ENCODE measurements at places on chromosomes 3 and 15. TPM values are rescaled to one million over a fixed set of nuclear protein-coding genes. Genes with fewer than 3 reads are reported as not detected.
A peak's percentile ranks its signal among the peaks of the same experiment; 100 is the strongest.

GOLGA6B gene
- not detected for total RNA-seq

RAB27A gene
- total RNA-seq = 7.7 TPM

TM6SF1 gene
- 17.4 TPM for total RNA-seq

SSUH2 gene
- not detected for total RNA-seq

GRCh38 chr3:170228093-170228766 lies 6.0 kb downstream of the PRKCI start:
- DNase-seq = no peak

ZNF860 gene
- 2.2 TPM for total RNA-seq

DNA sequence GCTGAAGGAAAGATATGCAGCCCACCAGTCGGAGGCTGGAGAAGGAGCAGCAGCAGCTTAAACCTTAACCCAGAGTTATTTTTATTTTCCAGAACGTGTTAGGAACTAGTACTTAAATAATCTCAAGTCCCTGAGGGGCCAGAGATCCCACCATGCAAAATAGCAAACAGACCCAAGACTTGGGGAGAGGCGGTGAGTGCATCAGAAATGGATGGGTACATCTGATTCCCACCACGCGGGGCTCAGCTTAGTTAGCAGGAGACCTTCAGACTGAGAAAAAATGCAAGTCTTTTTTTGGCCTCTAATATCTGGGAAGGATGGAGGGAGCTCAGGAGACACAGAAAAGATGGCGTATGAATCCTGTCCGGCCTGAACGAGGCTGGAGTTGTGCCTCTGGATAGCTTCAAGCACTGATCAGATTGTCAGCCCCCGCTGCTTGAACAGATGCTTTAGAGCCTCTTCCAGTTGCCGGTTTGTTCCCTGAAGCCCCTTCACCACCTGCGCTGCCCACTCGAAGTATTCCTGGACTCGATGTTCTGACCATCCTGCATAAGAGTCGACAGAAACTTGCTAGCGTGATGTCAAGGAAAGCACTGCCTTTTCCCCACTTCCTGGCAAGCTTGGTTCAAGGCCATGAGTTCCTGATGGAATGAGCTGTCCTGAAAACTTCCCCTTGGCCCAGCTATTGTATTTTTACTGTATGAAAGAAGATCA lies 1.3 kb downstream of the HDDC3 start:
- no peak for DNase-seq

DNA sequence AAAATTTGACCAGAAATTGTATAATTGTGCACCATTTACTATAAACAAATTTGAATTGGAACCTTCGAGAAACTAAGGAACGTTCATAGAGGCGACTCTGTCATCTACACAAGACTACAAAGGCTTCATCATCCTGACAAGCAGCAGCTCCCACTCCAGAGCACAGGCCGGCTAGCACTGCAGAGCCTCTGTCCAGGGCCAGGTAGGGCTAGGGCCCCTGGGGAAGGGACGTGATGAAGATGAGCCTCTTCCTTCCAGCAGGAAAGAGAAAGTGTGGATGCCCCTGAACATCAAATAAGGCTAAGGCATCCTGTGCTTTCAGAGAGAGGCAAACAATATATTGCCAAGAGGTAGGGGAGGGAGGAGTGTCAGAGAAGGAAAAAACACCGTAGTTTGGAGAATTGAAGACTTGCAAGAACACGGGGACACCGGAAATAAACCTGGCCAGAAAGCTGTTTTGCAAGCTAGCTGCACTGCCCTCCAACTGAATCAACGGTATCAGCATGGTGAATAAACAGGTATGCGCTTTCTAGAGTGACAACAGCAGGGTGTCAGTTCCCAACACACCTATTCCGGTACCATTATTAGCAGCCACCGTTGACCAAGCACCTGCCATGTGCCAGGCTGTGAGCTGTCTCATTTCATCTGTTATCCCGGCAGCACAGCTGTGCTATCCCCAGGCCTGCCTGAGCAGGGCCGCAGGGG lies 12.4 kb downstream of the XXYLT1 start:
- no peak for DNase-seq

DNA sequence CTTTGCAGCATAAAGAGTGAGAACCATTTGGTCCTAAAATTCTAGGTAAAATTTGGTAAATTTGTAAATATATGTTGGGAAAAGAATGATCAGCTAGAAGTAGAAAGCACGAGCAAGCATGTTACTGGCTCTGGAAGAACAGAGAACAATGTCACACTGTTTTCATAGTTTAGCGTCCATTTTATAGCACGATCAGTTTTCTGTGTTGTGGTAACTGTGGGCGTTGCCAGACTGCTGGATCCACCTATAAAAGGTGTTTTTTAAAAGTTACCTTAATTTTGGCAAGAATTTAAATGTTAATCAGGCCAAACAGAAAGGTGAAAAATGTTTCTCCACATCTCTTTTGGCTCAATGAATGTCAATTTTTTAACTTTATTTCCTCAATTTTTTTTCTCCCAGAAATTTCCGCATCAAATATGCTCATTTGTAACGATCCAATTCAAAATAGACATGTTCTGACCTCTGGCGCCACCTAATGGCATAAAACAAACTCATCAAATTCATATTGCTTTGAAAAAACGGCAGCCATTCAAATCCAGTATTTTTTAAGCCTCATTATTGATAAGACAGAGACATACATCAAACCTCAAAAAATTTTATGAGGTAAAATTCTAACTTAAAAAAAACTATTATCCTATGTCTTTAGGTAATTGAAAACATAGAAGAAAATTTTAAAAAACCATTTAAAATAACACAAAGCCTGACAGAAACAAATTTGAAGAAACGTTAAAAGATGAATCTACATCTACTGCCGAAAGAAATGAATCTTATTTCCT lies 5.5 kb upstream of the GP5 start:
- DNase-seq = no peak

WWTR1 gene
- 50.4 TPM for total RNA-seq

GRCh38 chr3:31815631-31816440 lies 165.2 kb downstream of the OSBPL10 start:
- DNase-seq = no peak

DNA sequence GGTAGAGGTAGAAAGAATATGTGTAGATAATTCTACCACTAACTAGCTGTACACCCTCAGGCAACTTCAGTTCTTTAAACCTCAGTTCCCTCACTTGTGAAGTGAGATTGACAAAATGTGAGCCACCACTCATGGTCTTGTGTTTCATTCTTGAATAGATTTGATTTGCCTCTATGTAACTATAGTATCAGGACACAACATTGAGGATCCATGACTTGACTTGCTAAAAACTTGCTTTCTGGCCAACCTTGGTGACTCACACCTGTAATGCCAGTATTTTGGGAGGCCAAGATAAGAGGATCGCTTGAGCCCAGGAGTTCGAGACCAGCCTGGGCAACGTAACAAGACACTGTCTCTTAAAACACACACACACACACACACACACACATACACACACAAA lies 115.8 kb upstream of the FLNB start:
- no peak for DNase-seq

DNA sequence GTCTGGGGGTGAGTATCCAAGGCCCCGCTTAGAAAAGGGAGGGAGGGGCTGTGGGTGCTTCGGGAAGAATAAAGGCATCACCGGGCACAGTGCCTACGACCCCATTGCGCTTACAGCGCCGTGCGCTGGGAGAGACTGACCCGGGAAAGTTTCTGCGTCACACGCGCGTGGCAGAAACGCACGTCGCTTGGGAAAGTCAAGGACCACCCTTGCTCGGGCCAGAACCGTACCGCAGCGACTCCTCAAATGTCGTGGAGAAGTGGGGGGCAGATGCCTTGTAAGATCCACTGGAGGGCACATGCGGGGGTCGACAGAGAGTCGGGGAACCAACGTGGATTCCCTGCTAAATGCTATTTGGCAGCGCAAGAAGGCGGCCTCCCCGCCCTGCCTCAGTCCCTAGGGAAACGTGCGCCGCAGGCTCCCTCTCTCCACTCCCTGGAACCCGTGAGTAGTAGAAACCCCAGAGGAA lies 2.4 kb downstream of the ADAMTS9 start:
- DNase-seq = no peak

GRCh38 chr3:115808816-115809215 lies 185.5 kb downstream of the GAP43 start:
- no peak for DNase-seq

DNA sequence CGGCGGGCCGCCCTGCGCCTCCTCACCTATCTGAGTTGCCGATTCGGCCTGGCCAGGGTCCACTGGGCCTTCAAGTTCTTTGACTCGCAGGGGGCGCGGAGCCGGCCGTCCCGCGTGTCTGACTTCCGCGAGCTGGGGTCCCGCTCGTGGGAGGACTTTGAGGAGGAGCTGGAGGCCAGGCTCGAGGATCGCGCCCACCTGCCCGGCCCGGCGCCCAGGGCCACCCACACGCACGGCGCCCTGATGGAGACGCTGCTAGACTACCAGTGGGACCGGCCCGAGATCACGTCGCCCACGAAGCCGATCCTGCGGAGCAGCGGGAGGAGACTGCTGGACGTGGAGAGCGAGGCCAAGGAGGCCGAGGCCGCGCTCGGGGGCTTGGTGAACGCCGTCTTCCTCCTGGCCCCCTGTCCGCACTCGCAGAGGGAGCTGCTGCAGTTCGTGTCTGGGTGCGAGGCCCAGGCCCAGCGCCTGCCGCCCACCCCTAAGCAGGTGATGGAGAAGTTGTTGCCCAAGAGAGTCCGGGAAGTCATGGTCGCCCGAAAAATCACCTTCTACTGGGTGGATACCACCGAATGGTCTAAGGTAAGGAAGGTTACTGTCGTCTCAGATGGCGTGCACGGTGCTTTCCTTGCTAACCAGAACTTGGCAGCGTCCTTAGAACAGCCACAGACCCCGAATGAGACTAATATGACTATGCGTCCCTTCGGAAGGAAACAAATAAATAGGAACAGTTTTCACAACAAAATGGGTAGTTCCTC lies 567 bp downstream of the TICRR start:
- DNase-seq = no peak

DNA sequence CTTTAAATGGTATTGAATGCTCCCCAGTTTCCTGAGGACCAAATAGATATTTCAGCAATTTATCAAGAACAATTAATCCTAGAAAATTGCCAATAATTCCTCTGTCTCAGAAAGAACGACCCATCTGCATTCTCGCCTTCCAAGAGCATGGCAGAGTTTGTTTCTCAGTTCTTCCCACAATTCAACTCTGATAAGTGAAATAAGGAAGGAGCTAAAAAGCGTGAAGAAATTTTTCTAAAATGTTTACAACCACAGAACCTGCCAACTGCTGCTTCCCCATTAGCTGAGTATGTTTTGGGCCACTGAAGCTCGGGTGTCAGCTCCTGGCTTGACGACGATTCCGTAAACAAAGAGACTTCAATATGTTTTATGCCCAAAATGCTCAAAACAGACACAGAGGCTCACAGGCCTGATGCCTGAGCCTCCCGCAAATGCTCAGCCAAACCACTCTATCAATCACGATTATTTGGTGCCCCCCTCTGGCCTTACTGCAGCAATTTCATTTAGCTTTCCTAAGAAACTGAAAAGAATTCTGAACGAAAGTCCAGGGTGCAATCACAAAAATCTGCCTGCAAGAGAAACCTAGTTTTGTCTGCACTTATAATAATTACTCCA lies 259.2 kb upstream of the CCDC54 start:
- DNase-seq = peak; percentile 18

DNA sequence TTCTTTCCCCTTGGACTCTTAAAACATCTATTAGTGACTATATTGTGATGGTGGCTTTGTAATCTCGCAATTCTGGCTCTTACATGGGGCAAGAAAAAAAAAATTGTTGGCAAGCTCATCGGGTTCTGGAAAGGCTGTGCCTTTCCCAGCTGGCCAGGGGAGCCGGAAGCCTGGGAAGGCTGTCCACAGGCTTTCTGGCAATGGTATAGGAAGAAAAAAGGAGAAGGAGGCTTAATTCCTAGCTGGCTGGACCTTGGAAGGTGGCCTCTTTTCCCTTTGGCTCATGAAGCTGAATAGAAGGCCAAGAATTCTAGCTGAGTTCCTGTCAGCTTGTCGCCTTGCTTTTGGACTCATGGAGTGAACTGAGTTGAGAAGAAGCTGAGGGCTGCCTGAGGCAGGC lies 243.5 kb upstream of the SEMA6D start:
- DNase-seq = no peak

DNA sequence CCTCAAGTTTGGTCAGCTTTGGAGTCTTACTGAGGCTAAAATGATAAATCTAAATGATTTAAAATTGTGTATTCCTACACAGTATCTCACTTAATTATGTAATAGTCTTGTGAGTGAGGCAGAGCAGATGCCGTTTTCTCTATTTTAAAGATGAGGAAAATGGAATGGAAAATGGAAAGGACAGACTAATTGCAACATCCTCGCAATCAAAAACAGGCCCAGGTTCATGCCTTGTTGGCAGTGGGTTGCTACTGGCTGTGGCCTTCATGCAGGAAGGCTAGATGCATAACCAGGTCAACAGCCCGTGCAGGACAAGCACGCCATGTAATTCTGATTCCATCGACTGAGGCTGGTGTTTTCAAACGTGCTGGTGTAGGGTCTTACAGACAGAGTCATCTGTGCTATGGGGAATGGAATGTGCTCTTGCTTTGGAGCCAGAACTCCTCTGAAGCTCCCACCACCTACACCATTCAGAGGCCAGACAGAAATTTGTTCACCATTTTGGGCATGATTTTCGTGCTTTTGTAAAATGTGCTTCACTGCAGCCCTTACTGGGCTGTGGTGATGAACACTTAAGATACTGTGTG lies 37.9 kb downstream of the MLH1 start:
- no peak for DNase-seq

DNA sequence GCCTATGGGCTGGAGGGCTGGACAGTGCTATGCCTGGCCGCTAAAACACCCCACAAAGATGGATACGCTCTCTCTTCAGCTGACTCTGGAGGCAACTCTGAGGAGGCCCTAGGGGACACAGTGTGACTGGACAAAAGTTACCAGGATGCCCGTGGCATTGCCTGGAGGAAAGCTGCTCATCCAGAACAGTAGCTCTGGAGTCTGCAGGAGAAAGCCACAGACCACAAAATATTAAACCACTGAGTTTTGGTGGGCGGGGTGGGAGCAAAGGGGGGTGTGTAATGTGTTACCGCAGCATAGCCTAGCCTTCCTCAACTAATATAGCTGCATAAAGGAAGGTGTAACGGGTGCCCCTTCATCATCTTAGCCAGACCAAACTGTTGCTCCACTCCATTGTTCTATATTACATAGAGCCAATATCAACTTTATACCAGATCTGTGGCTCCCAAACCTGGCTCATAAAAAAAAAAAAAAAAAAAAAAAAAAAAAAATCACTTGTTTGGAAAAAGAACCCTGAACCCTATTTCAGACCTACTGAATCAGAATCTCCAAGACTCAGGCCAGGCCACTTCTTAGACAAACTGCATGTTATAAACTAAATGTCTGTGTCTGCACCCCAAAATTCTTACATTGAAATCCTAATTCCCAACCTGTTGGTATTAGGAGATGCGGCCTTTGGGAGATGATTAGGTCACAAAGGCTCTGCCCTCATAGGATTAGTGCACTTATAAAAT lies 132.6 kb downstream of the TNIK start:
- DNase-seq = no peak

CCR4 gene
- total RNA-seq = not detected

DNA sequence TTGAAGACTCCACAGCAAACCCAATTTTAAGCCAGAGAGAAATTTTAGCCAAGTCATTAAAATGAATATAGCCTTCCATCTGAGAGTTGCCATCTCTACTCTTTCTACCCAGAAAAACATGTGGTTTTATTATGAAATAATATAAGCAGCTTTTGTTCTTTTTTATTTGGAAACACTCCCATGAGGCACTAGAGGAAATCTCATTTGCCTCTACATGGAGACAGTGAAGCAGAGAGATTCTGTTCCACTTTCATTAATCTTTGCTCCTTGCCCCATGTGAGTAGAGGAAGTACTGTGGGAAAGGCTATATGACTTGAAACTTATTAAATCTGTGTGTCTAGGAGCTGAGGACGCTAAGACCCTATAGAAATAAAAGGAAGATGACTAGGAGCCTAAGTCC lies 111.1 kb downstream of the P3H2 start:
- DNase-seq = no peak

GRCh38 chr3:50251220-50251619 lies 15.2 kb downstream of the GNAI2 start:
- peak; percentile 74 for DNase-seq
